WERI-Rb-1 (cell line): ENCODE measurements at places on chromosomes 6 and 20.
A peak's percentile ranks its signal among the peaks of the same experiment; 100 is the strongest.

- no peak for DNase-seq
Observed at GRCh38 chr6:148342100-148342349, 613 bp upstream of the SASH1 start.

- DNase-seq = no peak
Observed at GRCh38 chr6:118223316-118223715, 316.3 kb downstream of the SLC35F1 start.

DNA sequence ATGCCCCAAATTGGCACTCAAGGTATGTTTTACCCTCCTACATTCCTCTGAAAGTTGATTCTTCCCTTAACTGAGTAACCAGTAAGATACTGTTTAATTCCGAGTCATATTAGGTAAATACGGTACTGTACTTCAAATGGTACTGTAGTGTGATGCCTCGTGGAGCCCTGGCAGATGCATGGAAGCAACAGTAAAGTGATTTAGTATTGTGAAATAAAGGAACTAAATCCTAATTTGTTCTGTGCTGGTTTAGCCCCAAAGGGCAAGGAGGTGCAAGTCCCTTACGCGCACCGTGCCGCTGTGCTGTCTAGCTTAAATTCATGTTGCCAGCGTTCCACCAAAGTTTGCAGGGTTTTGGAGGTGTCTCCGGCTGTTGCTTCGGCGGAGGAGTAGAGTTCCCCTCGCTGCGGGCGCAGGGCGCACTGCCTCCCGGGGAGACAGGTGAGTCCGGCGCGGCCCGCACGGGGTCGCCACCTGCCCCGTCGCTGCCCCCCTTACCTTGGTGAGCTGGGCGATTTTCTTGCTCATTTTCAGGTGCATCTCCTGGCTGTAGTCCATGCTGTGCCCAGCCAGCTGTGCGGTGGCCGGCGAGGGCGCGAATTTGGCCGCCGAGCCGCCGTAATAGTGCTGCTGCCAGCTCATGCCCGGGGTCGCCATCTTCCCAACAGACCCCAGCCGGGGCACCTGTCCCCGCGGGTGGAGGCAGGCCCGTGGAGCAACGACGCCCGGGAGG lies 655 bp downstream of the FAM184A start:
- DNase-seq = peak; percentile 61

- no peak for DNase-seq
Observed at GRCh38 chr6:48474830-48475229, 363.8 kb upstream of the PTCHD4 start.

DNA sequence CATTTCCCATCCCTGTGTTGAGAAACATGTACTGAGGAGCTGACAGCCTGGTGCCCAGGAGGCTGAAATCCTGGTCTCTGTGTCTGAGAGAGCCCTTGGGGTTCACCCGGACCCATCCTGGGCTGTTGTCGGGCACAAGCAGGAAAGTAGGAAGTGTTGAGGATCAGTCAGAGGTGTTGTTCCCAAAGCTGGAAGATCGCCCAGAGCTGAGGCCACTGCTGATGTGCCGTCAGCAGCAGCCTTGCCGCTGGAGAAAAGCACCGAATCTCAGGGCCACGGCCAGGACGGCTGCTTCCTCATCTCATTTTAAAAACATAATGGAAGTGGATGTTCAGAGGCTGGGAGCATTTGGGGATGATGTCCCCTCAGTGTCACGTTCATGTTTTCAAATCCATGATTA lies 218.5 kb downstream of the UST start:
- DNase-seq = no peak

DNA sequence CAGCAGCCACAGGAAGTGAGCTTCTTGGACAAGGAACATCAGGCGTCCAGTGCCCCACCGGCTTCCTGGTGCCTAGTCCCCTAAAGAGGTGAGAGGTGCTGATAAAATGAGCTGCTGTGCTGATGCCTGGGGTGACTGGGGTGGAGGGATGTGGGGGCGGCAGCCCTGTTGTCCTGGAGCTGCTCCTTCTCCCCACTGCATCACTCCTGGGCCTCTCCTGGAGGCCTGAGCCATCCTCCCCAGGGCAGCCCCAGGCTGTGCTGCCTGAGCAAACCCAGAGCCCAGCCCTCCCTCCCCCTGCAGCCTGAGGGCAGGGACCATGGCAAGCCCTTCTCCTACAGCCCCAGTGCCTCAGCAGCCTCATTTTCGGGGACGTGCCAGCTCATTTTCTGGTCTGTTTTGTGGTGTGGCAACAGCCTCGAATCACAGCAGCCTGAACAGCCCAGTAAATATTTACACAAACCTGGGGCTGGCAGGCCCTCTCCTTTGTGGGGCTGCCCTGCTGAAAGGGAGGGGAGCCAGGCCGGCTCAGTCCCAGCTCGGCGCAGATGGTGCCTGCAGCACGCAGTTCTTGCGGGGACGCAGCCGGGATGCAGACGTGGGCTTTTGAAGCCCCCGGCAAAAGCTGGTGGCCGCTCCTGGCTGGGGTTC lies 259.9 kb downstream of the DLL1 start:
- DNase-seq = no peak
